Activated CD8-positive, alpha-beta memory T cell treated with anti-CD3 and anti-CD28 coated beads, Interleukin-2, amount 10 ng/mL, durations not matched to agents 7 days and 5 days (primary cell): ENCODE measurements at places on chromosomes 6 and 20.

GRCh38 chr6:112270756-112271155, 16.4 kb upstream of the LAMA4 start:
- H3K27ac ChIP-seq: no peak overlapping the region
- H3K4me3 ChIP-seq: no peak overlapping the region
- H3K36me3 ChIP-seq: no peaks in the 10 kb centered on the region
- no peak for DNase-seq
- peaks cover 55% of the 10 kb centered on the region for H3K27me3 ChIP-seq

DNA sequence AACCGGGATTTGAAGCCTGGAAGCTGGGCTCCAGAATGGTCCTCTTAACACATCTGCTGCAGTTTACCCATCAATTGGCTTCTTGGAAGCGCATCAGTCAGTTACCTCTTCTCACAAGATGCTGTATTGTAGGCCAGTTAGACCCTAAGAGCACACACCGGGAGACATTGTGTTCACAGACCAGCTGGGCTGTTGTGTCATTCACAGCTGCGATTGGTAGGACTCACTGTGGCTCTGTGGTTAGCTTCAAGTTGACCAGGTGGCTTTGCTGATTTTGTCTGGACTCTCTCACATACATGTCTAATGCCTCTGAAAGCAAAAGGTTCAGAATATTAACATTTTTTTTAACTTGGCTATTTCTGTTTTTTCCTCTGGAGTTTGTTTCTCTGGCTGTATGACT, 64.8 kb downstream of the SNX9 start:
- no peak for DNase-seq
- H3K36me3 ChIP-seq: peaks cover 26% of the 10 kb centered on the region
- peaks cover 40% of the 10 kb centered on the region for H3K4me1 ChIP-seq
- no peak overlapping the region for H3K4me3 ChIP-seq
- H3K27ac ChIP-seq: no peak overlapping the region
- no peaks in the 10 kb centered on the region for H3K27me3 ChIP-seq

GRCh38 chr6:36603222-36604089, 9.3 kb downstream of the SRSF3 start:
- H3K27me3 ChIP-seq: no peaks in the 10 kb centered on the region
- H3K4me3 ChIP-seq: no peak overlapping the region

DNA sequence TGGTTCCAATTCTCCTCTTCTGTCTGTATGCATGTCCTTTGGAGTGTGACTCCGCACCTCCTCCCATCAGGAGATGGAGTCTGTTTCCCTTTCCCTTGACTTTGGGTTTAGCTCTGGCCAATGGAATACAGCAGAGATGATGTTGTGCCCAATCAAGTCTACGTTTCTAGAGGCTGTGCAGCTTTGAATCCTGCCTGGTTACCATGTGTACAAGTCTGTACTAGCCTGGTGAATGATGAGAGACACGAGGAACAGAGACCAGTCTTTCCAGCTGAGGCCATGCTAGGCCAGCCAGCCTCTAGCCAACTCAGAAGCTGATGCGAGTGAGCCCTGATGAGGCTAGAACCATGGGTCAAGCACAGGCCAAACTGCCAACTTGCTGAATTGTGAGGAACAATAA, 83.2 kb downstream of the LAMP5 start:
- H3K4me3 ChIP-seq: no peak overlapping the region
- H3K27ac ChIP-seq: no peak overlapping the region
- no peak for DNase-seq
- no peaks in the 10 kb centered on the region for H3K36me3 ChIP-seq
- H3K4me1 ChIP-seq: no peaks in the 10 kb centered on the region

- H3K27me3 ChIP-seq: no peaks in the 10 kb centered on the region
- H3K4me3 ChIP-seq: peak overlapping the region; percentile 29
- H3K27ac ChIP-seq: peak overlapping the region; percentile 90
- H3K4me1 ChIP-seq: peaks cover 45% of the 10 kb centered on the region
- peak; percentile 88 for DNase-seq
Measured at GRCh38 chr6:108798670-108799353, 49.4 kb upstream of the ARMC2 start.
